NCI-H1092 treated with DMSO at 0.1 percent for 48 hours (cell line): ENCODE measurements at places on chromosomes 7 and 10.

DNA sequence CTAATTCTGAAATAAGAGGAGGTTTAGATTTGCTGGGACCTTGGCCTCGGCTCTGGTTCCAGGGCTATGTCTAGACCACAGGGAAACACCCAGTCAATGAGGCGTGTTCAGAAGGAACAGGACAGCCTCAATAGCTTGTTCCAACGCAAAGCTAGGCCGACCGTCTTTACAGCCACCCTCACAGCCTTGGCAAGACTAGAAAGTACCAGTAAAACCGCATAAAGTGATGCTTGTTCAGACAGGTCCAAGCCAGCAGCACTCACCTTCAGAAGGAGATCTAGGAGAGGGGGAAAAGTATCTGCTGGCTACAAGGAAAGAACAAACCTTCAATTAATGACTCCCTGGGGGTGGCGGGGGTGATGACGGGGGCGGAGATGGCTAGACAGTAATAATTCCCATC, 50.1 kb upstream of the LMTK2 start:
- no peak for DNase-seq

- no peak for DNase-seq
These were observed 348.5 kb downstream of the BBS9 start for GRCh38 chr7:33477719-33478480.

DNA sequence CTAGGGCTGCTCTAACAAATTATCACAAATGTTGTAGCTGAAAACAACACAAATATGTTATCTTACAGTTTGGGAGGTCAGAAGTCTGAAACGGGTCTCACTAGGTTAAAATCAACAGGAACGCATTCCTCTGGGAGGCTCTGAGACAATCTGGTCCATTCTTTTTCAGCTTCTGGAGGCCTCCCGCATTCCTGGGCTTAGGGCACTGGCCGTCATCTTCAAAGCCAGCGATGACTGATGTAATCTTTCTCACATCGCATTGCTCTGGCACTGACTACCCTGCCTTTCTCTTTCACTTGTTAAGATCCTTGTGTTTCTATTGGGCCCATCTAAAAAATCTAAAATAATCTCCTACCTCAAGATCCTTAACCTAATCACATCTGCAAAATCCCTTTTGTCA, 1071.5 kb upstream of the C7orf33 start:
- no peak for DNase-seq

DNA sequence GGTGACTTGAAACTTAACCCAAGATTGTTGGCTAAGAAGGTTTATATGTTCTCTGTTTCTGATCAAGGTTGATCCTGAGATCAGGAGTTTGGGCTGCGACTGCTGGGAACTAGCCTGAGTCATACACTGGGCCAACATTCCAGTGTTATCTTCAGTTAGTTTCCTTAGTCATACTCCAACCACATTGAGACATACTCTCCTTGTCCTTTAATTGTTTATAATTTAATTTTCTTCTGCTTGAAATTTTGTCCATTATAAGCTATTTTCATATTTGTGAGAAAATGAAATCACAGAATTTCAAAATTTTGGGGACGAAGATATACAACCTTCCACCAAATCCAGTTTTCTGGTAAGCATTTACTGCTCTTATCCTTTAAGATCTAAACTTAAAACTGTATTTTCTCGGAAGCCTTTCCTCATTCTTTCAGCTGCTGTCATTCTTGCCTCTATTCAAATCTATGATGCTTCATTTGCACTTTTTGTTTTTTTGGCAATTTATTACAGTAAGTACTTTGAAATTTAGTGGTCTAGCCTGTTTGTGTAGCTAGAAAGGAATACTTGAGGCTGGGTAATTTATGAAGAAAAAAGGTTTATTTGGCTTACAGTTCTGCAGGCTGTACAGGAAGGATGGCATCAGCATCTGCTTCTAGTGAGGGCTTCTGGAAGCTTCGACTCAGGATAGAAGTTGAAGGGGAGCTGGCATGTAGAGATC, 63.4 kb upstream of the POT1 start:
- DNase-seq: no peak

- no peak for DNase-seq
These were observed 238.4 kb upstream of the PLXDC2 start for GRCh38 chr10:19577807-19578206.

DNA sequence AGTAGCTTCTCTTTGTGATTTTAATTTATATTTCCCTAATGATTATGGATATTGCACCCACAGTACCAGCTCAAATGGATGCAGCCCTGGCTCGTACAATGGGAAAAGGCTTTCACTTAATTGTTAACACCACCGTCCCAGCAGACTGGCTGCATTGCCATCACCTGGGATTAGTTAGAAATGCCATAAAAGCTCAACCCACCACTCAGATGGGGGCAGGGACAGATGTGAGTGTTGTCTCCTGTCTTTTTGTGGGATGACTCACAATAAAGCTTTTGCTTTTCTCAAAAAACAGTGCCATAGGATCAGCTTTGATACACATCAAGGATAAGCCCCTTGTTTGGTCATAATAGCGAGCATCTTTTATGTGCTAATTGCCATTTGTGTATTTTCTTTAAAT, 729.1 kb downstream of the TNS3 start:
- DNase-seq: no peak

DNA sequence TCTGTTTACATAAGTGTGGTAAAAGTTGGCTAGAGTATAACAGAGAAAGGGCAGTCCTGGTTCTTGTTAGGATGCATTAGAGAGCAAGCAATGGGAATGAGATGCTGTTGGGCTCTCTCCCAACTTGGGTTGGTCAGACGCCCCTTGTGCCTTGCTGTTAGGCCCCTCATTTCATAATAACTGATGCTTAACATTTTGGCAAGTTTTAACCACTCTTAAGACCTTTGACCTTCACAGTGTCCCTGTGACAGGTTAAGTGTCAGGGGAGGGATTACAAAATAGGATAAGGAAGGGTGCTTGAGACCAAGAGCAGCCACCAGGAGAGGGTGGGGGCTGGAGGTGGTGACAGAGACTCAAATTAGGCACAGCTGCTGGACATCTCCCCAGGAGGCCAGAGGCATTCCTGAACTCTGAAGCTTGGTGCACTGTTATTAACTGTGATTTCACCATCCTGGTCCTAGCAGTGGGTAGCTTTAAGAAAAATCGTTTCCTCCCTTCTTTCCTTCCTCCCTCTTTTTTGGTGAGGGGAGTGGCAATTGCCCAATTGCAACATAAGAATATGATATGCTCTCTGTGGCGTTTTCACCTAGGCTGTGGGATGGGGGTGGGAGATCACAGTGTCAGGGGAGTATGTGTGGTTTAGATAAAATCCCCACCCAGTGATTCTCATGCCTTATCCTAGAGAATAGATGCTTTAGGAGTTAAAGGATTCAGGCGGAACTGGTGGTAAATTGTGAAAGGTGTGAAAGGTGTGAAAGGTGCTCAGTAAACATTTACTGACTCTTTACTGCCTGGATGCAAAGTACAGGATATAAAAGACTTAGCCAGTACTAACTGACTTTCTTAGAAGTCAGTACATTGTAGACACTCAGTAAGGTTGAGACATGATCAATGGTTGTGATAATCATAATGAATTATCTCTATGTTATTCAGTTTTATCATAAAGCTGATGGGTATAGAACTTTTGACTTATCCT, 270.5 kb downstream of the BICC1 start:
- no peak for DNase-seq

DNA sequence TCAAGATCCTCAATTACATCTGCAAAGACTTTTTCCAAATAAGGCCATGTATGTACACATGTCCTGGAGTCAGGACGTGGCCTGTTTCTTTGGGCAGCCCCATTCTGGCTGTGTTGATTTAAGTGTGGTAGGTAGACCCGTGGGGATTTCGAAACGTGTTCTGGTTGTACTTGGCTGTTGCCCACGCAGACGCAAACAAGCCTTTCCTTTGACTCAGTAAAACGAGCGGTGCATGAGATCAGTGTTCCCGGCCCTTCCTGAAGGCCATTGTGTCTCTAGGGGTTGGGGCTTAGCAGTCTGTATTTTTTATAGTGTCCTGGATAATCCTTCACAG, 64.8 kb upstream of the DNAJB6 start:
- peak; percentile 62 for DNase-seq

GRCh38 chr7:30880941-30881340, 30.7 kb upstream of the AQP1 start:
- no peak for DNase-seq

GRCh38 chr7:118183428-118183785, 557 bp upstream of the LSM8 start:
- DNase-seq: no peak

DNA sequence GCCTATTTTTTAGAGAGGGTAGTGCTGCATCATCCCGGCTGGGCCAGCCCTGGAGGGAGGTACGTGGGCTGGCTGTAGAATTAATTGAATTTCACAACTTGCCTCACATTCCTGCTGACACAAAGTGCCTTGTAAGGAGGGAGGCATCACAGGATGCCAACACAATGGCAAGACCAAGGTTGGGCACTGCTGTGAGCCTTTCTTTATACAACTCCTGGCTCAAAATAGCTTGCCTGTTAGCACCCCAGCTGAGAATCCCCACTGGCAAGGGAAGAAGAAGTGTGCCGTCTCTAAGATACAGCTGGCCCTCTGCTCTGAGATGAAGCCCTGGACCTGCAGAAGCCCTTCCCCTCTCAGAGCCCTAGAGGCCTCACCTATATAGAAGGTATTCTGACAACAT, 873.9 kb downstream of the GRID1 start:
- DNase-seq: no peak

DNA sequence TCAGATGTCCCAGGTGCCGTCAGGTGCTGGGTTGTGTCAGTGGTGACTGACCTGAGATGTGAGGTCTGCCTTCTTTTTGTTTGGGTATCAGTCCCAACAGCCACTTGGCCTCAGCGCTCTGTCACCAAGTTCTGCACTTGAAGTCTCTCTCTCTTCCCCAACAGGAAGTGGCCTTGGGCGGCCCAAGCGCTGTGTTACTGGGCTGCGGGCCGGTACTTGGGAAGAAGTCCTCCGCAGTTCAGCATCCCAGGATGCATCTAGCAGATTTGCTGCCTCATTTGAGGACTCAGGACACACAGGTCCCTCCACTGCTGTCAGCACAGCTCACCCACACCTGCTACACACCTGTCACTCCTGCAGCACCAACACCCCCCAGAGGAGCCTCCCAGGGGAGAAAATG, 40.1 kb downstream of the LYZL2 start:
- DNase-seq: no peak

GRCh38 chr10:70115948-70116682, 16.5 kb downstream of the AIFM2 start:
- DNase-seq: peak; percentile 6

GRCh38 chr10:89171263-89171872, 35.7 kb downstream of the CH25H start:
- no peak for DNase-seq

GRCh38 chr10:110304394-110304779, 333 bp downstream of the SMNDC1 start:
- no peak for DNase-seq

GRCh38 chr7:17546189-17546588, 247.7 kb downstream of the AHR start:
- DNase-seq: no peak

- DNase-seq: no peak
These were observed 57.5 kb downstream of the TRRAP start for GRCh38 chr7:98935811-98936210.

GRCh38 chr7:139725077-139725476, 52.7 kb downstream of the HIPK2 start:
- DNase-seq: no peak

DNA sequence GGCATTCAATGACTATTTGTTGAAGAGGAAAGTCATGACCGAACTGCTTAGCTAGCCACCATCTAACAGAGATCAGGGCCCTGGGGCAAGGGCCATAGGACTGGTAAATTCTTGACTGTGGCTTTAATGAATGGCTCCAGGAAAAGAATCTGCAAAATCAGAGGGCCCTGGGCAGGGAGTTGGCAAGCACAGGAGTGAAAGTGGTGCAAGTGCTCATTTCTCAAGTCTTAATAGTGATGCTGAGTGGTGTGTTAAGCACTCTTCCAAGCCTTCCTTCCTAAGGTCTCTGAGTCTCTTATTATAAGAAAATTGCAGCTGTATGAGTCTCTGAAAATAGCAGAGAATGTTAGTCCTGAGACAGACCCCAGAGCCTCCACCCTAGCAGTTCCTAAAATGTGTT, 46.3 kb upstream of the EGR2 start:
- no peak for DNase-seq

DNA sequence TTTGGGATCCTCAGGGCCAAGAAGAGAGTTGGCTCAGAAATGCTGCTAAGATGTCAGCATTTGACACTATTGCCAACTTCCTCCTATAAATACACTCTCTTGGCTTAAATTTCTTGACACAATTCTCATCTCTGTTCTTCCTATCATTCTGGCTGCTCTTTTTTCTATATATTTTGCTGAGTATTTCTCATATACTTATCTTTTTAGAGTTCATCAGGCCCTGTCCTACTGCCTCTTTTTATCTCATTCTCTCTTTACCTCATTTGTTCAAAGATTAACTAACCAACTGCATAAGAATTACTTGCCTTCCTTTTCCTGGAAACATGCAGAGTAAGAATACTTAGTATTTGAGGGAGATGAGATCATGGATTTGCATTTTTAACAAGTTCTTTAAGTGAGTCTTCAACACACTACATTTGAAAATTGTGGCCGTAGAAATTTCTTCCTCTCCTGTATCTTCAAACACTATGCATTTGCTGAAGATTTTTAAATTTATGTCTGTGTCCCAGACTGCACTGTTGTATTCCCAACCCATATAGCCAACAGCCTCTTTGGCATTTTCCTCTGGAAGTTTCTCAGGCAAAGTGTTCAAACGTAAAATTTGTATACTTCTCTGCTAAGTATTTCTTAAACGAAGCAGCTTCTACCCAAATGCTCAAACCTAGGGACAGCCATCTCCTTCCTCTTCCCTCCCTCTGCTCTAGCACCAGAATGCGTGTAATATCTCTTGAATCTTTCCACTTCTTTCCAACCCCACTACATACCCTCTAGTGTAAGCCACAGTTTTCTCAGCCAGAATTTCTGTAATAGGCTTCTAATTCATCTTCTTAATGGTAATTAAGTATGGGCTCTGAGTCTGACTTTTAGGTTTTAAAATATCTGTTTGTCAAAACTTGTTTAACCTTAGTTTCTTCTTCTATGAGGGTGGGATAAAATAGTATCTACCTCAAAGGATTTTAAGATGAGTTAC, 35.5 kb downstream of the ARL4A start:
- DNase-seq: no peak

GRCh38 chr7:27175626-27176523, 1.8 kb upstream of the HOXA10 start:
- DNase-seq: no peak
